Fibroblast of skin of scalp (primary cell): ENCODE measurements at places on chromosomes 5 and 9.

DNA sequence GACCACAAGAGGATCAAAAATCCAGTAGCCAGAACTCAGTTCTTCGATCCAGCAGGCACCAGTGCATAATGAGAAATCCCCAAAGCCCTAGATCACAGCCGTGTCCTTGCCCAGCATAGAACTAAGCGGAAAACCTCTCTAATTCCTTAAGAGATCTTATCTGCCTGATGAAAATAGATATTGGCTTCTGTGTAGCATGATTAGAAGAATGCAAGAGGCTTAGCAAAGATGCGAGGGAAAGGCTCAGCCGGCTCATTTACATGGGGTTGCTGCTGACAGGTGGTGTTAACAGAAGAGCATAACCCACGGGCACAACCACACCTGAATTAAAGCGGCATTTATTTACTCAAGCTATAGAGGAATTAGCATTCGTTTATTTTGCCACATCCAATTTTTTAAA, 400.0 kb upstream of the ADAMTS16 start:
- no peak for DNase-seq

DNA sequence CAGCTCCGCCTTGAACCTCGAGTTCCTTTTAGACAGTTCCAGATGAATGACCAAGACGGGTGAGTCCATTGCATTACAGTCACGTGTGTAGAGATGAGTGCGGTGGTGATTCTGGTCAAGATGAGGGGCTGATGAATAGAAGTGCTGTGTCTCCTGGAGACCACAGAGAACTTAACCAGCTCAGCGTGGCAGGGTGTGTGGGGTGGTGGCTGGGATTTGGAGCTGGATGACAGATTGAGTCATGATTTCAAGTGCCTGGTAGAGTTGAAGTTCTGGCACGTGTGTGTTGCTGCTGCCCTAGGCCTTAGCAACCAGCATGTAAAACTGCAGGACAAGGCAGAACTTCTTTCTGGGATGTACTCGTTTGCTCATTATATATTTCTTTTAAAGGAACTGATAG, 53.3 kb downstream of the PRRC2B start:
- DNase-seq = no peak

GRCh38 chr5:129658801-129659200, 89.1 kb upstream of the MINAR2 start:
- no peak for DNase-seq

GRCh38 chr5:170363671-170364070, 25.5 kb downstream of the KCNMB1 start:
- no peak for DNase-seq

DNA sequence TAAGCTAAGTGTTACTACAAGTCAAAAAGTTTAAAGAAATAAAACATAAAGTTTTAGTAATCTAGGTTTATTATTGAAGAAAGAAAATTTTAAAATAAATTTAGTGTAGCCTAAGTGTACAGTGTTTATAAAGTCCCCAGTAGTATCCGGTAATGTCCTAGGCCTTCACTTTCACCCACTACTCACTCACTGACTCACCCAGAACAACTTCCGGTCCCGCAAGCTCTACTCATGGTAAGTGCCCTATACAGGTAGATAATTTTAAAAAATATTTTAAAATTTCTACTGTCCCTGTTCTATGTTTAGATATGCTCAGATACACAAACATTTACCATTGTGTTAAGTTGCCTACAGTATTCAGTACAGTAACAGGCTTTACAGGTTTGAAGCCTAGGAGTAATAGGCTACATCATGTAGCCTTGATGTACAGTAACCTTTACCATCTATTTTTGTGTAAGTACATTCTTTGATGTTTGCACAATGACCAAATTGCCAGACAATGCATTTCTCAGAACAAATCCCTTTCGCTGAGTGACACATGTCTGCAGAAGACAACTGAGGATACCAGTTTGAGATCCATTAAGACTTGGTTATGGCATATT, 253.6 kb downstream of the TRIM32 start:
- no peak for DNase-seq

GRCh38 chr5:135710045-135710675, 124.3 kb upstream of the SLC25A48 start:
- peak; percentile 46 for DNase-seq

DNA sequence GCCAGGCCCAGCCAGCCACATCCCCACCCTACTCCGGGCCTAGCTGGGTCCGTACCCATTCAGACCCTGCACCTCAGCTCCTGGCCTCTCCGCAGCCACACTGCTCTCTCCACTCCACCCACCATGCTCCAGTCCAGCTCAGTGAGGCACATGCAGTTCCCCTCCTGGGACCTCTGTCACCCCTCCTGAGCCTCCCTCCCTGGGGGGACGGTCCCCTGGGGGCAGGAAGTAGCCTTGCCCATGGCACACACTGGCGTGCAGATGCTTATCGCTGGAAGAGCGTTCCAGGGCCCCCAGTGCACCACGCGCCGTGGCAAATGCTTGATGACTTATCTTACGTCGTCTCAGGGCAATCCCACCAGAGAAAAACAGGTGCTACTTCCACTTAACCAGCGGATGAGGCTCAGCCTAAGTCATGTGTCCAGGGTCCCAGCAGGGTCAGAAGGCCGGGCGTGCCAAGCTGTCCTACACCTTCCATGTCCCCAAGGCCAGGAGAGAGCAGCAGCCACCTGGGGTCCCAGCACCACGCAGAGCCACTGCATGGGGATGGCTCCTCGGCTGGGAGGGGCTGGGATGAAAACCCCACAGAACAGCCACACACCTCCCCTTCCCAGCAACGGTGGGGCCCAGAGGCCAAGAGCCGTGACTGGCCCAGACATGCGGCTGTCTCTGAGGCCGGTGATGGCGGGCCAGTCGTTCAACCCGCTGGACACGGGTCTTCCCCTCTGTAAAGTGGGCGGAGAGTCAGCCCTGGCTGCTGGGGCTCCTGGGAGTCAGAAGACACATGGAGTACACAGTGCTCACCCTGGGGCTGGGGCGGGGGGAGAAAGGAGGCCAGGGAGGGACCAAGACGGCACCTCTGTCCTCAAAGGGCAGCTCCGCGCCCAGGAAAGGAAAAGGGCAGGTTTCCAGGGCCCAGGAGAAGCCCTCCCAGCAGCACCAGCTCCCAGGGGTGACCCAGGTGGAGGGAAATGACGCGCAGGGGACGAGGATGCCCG, 2.6 kb upstream of the CCDC187 start:
- no peak for DNase-seq
